ENCODE measurements at places on chromosomes 7 and 10.
A peak's percentile ranks its signal among the peaks of the same experiment; 100 is the strongest.

DNA sequence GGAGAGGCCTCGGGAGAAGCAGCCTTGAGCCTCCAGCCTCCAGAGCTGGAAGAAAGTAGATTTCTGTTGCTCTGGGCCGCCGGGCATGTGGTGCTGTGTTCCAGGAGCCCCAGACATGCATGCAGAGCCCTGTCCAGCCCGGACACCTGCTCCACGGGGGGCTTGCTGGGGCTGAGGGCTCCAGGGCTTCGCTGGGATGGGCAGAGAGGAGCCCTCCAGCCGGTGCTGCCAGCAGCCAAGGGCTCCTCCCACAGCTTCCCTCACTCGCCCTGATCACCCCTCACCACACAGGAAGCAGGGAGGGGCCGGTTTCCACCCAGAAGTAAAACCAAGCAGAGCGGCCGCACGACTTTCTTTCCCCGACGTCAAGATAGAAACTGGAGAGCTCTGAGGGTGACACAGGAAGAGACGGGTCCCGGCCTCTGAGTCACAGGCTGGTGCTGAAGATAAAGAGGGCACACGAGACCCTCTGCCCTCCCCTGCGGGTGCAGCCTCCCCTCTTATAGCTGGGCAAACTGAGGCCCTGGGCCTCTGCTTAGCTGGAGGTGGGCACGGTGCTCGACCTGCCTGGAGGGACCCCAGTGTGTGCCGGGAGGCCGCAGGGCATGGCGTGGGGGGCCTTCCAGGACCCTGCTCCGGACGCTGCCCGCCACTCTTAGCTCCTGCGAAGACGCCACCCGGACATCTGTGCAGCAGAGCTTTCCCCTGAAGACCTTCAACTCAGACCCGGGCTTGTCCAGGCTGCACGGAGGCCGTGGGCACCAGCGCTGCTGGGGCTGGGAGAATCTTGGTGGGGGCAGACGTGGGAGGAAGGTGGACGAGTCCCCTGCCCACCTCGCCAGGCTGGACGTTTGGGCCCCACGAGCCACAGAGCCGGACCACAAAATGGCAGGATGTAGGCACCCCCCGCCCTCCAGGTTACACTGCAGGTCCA, 31.1 kb downstream of the ADAP1 start:
- peak; percentile 85 for DNase-seq

- no peak for DNase-seq
Measured at GRCh38 chr10:44958898-44959246, 730 bp upstream of the RASSF4 start.

- DNase-seq, result no peak
Measured at GRCh38 chr10:122503012-122503411, 41.7 kb downstream of the HTRA1 start.

- no peak for DNase-seq
Measured at GRCh38 chr7:32142649-32143048, 72.4 kb upstream of the PDE1C start.

DNA sequence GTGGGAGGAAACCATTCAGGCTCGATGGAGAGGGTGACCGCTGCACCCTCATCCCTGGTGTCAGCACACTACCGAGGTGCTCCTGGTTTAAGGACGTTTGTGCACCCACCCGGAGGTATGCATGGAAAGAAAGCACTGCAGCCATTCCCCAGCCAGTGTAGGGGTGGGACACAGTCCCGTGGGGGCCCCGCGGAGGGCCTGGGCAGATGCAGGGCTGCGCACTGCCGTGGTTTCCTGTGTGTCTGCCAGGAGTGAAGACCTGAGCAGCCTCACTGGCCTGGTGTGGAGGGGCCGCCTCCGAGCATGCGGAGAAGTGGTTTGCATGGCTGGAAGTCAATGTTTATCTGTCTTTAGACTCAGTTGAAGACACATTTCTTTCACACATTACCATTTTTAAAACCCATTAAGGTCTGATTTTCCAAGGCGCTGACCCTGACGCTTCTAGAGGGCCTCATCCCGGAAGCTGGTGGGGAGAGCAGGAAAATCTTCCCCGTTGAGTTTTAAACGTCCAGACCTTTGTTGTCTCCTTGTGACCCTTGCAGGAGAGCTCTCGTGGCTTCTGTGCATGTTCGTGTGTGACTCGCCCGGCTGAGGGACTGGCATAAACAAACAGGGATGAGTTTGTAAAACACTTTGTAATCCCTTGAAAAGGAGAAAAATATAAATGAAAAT, 188.1 kb downstream of the MGMT start:
- no peak for DNase-seq

Measured in thymus (tissue), 14 donors.